SK-N-DZ (cell line): ENCODE measurements at places on chromosomes 5 and 9.

DNA sequence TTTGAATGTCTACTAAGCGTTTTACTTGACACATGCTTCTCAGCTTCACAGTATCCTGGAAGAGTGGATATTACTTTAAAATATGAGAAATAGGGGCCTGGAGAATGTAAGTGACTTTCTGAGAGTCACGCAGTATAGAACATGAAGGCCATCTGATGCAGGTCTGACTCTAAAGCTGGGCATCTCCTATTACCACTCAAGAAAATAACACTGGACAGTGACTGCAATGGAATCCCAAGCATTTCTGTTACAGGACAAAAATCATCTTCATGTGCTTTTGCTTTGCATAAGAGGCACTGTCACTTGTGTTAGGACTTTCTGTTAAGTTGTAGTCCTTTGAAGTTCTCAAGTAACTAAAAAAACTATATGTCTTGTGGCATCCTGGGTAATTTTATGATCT, 335.5 kb downstream of the FBXL7 start:
- DNase-seq: no peak

GRCh38 chr5:16981700-16982099, 45.6 kb upstream of the MYO10 start:
- DNase-seq: no peak

GRCh38 chr9:37504605-37505004, 18.9 kb downstream of the POLR1E start:
- DNase-seq: no peak

GRCh38 chr5:67272453-67273130, 76.0 kb upstream of the CD180 start:
- no peak for DNase-seq

DNA sequence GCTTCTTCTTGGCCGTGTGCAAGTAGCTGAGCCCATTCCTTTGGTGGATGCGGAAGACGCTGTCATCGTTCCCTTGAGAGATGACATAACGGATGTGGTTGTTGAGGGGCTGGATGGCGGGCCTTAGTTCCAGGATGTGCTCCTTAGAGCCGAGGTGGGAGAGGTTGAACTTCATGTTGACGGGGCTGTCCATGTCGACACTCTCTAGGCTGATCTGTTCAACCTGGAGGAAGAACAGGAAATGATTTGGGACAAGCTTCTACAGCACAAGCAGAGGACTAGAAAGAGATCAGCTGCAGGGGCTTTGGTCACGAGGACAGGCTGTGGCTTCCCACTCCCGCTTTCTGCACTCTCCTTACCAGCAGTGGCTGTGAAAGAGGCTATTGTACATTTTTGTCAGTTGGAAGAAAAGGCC, 176.0 kb downstream of the SLC12A2 start:
- no peak for DNase-seq

DNA sequence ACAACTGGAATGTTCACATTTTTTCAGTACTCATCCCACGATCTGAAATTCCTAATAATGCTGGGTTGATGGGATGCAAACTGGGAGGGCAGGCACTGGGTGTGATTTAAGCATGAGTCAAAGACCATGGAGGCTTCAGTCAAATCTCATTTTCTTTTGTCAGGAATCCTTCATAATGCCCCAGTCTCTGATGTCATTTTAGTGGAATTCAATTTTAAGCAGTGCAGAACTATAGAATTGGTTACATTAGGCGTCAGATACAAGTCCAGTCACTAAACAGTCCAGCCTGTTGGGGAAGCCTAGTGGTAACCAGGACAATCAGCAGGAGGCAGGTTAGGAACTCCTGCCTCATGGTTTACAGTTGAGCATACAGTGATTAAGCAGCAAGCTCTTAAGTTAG, 41.0 kb upstream of the TMEM215 start:
- DNase-seq: no peak

GRCh38 chr5:42940853-42941252, 99.3 kb downstream of the ANXA2R start:
- DNase-seq: no peak

- DNase-seq: no peak
Measured at GRCh38 chr9:75624998-75625397, 265.5 kb upstream of the PCSK5 start.

GRCh38 chr5:180785794-180786221, 16.8 kb downstream of the MGAT1 start:
- DNase-seq: no peak

GRCh38 chr5:148205044-148205806, 2.4 kb downstream of the SPINK6 start:
- DNase-seq: no peak

GRCh38 chr9:75027187-75028107, 646 bp downstream of the CARNMT1 start:
- peak; percentile 56 for DNase-seq

GRCh38 chr9:841371-842209, at the start of gene DMRT1:
DMRT1 (plus strand) TSS chr9:841697; CDS start chr9:841839, 142 bp downstream.
- no peak for DNase-seq

DNA sequence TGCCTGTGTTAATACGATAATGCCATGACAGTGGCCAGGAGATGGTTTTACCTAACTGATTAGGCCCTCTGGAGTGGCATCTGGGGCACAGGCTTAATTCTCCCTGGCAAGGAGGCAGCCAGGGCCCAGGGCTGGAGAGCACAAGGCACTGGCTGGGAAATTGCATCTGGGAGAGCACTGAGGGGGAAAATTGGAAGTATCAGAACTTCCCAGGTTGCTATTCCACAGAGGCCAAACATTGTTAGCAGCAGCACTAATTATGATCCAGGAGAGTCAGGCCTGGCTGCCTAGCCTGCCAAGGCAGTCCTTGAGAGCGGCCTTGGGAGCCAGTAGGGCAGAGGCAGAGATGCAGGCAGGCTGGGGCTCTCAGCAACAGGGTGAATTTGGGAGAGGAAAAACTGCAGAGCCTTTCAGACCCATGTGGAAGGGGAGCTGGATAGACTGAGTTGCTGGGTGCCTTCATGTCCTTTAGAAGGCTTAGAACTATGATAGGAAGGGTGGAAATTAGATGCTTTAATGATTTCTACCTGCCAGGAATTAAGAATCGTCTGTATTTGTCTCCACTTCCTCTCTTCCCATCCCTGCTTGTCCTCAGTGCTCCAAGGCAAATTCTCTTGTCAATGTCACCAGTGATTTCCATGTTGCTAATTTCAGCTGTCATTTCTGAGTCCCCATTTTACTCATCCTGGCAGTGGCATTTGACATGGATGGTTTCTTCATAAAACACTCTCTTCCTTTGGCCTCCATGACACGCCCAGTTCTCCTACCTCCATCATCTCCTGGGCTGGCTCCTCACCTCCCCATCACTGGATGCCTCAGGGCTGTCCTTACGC, 56.1 kb upstream of the HSPA9 start:
- no peak for DNase-seq

DNA sequence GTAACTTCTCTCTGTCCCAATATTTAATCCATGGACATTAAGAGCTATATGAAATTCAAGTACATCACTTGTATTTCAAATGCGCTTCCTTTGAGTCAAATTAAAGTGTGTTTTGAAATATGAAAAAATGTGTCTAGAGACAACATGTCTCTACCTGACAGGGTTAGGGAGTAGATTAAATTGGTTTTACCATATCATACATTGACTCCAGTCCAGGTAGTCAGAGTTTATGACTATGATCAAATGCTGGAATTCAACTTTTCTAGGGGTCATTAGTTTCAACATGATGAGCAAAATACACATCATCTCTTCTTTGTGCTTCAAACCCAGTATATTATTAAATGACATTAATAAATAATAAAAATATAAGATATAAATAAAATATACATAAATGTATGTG, 259.2 kb downstream of the CDH10 start:
- DNase-seq: no peak

GRCh38 chr5:50963971-50964745, 297.7 kb downstream of the PARP8 start:
- DNase-seq: peak; percentile 18

DNA sequence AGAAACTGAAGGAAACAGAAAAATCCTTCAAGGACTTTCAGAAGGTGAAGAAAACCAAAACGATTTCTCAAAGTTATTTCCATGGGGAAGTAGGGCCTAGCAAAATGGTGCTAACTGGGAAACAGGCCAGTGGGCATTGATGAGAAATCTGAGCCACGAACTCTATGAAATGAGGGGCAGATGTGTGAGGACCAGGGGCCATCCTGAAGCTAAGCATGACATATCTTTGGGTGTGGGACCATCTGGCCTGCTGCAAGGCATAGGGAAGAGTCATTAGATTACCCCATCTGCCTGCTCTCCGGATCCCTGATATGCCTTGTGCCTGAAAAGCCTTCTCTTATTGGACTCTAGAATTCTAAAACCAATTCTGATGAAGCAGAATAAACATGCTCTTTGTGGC, 143.8 kb downstream of the PALM2AKAP2 start:
- no peak for DNase-seq

GRCh38 chr5:128516978-128517377, 21.1 kb downstream of the FBN2 start:
- DNase-seq: no peak

DNA sequence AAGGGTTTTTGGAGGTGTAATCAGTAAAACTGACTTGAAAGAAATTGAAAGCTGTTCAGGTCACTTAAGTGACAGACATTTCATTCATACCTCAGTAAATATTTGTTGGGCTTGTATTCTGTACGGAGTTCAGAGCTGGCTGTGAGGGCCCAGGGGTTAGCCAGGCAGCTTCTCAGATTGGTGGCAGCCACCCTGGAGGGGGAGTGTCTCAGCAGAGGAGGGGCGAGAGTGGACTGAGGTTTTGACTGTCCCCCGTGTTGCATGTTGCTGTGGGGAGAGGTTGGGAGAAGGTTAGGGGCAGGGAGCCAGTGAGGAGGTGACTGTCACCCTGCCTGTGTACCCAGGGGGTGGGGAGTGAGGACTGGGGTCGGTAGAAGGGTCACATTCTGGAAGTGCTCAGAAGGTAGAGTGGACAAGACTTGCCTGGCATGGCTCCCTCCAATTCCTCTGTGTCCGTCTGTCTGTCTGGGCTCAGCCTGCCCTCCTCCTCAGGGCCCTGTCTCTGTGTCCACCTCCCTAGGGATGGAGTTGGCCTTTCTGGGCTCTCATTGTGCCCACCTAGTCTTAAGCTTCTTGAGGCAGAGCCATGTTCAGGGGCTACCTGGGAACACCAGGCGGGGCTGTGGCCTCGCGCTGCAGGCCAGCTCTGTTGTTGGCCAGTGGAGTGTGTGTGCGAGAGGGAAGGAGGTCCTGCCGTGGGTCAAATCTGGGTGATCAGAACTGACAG, 4.4 kb downstream of the PHF2 start:
- DNase-seq: no peak

DNA sequence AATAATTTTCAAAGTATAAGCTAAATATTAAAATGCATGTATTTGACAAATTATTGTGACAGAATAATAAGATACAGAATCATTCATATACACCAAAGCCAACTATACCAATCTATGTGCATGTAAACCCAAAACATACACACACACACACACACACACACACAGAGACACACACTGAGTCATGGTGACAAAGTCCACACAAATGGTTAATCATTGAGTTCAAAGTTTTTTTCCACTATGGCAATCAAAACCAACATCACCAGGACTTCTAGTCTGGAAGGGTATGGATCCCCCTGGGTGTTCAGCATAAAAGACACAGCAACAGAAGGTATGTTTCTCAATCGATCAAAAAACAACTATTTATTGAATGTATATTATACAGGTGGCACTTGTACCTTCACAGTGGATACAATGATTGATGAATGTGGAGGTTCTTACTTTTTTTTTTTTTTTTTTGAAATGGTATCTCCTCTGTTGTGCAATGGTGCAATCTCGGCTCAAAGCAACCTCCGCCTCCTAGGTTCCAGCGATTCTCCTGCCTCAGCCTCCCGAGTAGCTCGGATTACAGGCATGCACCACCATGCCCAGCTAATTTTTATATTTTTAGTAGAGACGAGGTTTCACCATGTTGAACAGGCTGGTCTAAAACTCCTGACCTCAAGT, 137.0 kb downstream of the PDE4D start:
- no peak for DNase-seq

DNA sequence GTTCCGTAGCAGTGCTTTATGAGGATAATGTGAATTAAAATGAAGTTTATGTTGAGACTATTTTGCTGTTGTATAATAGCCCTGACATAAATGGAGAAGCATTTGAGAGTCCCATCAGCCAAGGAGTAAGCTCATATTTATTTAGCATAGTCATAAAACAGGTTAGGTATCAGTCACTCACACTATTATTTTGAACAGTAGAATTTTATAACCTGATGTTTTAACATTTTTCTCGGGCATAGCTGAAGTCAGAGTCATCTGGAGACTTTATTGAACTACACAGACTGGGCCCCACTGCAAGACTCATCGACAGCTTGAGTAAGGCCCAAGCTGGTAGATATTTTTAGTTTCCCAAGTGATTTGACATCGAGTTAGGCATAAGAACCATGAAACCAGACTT, 620.3 kb upstream of the WWC1 start:
- DNase-seq: no peak

DNA sequence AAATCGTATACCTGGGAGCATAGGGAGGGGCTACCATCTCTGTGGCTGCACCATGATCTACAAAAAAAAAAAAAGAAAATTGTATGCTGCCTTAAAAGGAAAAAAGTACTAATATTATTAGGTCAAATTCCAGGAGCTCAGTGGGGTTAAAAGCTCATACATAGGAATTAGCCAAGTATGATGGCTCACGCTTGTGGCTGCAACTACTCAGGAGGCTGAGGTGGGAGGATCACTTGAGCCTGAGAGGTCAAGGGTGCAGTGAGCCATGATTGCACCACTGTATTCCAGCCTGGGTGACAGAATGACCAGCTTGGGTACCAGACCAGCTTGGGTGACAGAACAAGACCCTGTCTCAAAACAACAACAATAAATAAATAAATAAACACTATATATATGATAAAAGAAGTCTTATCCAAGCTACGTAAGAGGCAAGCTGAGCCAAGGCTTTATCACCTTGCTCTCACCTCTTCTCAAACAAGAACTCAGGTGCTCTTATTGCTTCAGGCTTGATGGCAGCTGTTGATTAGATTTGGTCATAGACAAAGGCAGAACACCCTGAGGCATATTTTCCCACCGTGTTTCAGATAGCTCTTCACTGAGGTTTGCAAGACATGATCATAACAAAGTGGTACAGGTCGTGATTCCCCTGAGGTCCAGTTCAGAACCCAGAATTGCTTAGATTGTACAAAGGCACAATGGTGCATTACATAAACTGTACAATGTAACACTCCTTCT, 3.3 kb upstream of the FBXW11 start:
- no peak for DNase-seq

DNA sequence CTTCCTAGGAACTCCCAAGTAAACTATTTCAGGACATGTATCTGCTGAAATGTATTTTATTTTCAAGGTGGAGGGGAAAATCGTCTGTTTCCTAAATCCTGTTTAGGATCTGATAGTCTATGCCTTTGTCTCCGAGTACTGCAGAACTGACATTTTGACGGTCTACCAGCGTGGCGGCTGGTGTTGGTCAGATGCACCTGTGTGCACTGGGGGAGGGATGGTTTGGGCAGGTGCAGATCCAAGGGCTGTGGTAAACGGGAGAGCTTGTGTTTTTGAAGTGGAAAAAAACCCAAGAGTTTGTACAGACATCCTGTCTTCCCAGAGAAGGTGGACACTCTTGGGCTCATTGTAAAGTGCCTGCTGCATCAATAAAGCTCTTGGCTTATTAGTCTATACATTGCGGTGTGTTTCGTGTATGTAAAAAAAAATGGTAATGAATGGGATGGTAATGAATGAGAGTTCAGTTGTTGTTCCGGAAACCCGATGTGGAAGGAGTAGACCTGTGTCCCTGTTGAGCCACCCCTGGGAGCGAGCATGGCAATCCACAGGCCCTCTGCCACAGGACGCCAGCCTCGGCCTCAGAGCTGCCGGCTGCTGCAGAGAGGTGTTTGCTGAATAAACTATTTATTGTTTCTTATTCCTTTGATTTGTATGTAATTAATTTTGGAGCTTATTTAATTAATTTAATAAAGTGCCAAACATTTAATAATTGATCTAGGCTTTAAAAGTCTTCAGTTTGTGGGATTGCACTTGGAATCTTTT, 15.3 kb downstream of the ARPC5L start:
- no peak for DNase-seq
